ENCODE measurements at places on chromosomes 6 and 20.

DNA sequence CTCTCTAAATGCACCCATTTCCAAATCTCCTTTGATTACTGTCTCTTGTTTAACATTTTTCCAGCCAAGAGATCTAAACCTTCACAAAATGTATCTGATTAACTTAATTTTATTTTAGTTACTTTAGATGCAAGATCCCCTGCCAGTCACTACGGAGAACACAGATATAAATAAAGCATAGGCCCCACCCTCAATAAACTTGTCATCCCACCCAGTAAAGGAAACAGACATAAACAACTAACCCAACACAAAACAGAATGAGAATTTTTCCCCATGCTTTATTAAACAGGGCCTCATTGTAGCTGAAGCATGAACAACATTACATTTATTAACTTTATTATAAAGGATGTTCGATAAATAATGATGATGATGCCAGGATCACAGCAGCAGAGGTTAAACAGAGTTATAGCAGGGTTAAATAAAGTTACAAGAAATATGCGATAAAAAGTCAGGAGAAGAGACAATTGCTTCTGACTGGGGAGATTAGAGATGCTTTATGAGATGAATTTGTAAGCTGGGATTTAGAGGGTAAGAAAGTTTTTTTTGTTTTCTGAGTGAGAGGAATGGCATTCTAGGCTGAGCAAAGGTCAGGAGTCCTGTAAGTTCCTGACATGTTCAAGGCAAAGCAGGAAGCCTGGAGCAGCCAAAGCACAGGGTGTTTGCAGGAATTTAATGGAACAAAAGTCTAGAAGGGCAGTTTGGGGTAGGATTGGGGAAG is 41.1 kb downstream of the TFAP2A start:
- no peak for DNase-seq

- DNase-seq, result no peak
Observed at GRCh38 chr20:39298121-39298520, 336.0 kb downstream of the DHX35 start.

DNA sequence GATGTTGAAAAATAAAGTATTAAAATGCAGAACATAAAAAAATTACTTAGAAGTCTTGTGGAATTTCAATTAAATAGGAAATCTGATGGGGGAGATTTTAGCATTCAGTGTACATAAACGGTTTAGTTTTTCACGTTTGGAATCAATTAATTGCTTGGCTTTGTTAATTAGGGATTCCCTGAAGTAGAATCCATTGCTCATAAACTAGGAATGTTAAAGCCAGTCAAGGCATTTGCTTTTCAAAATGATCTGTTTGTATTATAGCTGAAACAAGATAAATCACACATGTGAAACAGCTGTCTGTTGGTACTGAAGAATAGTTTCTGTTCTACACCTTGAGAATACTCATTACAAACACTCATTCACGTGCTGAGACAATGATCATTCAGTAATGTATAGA is 297.9 kb downstream of the TBC1D7 start:
- no peak for DNase-seq

GRCh38 chr20:35181731-35182130 is 9.9 kb downstream of the PROCR start:
- no peak for DNase-seq

DNA sequence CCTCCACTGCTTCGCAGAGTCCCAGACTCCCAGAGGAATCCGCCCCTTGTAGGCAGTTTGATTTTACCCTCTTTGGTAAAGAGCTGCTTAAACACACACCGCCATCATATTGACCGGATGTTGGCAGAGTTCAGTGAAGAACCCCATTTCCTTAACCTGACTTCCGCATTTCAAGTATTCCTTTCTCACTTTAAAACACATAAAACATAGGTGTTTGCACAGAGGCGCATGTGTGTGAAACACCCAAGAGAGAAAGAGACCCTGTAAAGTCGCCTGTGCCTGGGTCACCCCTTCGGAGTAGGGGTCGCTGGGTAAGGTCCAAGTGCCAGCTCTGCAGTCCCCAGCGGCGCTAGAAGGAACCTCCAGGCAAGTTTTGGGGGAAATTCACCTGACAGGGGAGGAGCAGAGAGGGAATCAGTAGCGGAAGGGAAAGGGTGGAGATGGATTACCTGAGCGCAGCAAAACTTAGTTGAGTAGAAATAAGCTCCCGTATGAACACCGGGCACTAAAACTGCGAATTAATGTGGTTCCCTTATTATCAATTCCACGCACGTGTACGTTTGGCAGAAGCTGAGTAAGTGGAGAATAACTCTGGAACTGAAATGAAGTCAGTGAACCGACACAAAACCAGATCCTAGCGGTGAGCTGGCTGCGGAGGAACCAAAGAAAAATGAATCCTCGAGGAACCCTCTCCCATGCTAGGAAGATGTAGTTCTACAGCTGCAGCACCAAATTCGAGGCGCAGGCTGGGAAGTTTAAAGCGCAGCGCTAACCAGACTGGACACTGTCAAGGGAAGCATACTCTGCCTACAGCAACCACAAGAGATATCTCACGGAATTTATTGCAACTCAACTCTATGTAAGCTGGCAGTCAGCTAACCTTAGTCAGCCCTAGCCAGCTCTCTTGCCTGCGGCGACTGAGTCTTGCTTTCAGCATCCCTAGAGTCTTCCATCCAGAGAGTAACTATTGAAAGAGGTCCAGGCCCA is 3.5 kb upstream of the HTR1B start:
- no peak for DNase-seq

DNA sequence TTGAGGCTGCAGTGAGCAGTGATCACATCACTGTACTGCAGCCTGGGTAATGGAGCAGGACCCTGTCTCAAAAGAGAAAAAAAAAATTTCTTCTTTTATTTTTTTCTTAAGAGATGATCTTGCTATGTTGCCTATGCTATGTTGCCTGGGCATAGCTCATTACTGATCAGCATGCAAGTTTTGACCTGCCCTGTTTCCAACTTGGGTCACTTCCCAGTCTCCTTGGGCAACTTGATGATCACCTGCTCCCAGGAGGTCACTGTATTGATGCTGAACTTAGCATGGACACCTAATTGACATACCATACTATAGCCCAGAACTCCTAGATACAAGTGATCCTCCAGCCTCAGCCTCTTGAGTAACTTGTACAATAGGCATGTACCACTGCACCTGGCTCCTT is 30.7 kb upstream of the NANP start:
- DNase-seq, result no peak

GRCh38 chr20:25389401-25389857 is 1.2 kb downstream of the ABHD12 start:
- no peak for DNase-seq

DNA sequence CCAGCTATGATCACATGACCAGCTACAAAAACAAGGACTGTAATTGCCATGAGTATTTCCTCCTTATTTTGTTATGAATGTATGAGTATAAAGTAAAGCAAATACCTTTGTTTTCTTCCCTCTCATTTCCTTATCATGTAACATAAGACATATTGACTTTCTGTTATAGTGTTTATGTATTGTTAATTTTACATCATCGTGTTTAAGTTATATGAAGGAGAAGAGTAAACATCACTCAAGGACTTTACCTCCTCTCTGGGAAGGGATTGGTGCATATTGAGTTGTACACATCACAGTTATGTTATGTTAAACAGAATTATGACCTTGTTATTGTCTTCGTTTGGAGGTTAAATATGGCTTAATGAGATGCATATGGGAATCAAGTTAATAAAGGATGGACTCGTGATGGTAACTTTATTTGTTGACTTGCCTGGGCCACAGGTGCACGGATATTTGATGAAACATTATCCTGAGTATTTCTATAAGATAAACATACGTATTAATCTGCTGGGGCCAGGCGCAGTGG is 57.3 kb upstream of the CNKSR3 start:
- no peak for DNase-seq

- DNase-seq, result no peak
Observed at GRCh38 chr6:31775184-31775583, 1.9 kb downstream of the VWA7 start.

DNA sequence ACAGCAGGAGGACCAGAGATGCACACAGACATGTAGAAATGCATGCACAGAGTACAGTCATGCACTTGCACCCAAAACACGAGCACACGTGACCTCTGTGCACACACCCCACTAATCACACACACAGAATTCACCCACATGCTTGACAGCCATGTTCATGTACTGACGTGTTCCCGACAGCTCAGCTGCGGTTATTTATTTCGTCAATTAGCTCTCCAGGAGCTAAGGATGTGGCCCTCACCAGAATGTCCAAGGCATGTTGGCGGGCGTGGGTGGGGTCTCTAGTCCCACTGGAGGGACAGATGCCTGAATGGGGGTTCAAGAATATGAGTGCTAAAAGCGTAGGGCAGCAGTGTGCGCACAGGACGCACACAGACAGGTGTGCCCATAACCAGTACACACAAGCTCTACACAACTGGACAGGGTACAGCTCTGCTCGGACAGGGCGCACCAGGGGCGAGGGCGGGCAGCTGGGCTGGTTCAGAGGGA is 571 bp upstream of the PRPF6 start:
- DNase-seq, result no peak

- DNase-seq, result no peak
Observed at GRCh38 chr6:127592964-127593363, 16.0 kb downstream of the C6orf58 start.

DNA sequence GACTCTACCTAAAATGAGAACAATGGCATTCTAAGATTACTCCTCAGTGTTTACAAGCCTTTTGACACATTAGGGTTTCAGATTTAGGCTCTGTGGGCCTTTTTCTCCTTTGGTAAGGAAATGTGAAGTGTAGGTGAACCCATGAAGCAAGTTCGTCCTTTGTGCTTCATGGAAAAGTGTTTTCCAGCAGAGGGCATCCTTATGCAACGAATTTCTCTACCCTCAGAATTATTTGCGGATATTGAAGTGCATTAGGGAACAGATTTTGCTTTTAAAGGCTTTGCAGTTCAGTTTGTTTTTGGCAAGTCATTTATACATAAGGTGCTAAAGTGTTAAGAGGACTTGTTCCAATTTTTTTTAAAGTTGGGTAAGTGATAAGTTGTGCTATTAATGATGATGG is 55.7 kb upstream of the FERMT1 start:
- no peak for DNase-seq

- no peak for DNase-seq
Observed at GRCh38 chr20:57892471-57892870, 182.7 kb upstream of the PMEPA1 start.

- no peak for DNase-seq
Observed at GRCh38 chr20:22285555-22285954, 298.8 kb downstream of the FOXA2 start.

DNA sequence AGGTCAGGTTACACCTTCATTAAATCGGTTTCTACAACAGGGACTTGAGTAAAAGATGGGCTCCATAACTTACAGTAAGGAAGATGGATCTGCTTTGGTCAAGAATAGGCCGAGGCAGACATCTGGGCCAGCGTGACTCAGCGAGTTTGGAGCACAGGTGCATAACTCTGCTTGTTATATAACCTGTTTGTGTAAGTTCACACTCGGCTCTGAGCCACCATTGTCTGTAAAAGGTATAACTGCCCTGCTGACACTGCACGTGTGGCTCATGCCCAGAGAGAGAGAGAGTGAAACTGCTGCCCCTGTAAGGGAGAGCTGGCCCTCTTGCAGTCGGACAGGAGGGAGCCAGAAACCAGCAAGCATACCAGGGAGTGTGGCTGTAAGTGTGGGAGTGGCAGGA is 737.9 kb upstream of the SLC35B3 start:
- DNase-seq, result no peak

DNA sequence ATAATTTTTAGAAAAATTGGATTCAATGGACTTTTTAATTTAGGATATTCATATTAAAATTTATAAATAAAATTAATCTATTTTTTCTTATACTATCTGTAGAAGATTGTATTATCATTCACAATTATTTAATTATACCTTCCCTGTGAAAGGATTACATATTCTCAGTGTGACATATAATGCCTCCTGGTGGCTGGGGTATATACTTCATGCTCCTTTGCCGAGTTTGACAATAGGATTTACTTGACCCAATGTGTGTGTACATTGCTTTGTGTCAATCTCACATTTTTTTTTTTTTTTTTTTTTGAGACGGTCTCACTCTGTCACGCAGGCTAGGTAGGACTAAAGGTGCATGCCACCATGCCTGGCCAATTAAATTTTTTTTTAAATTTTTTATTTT is 230.0 kb upstream of the CHD6 start:
- no peak for DNase-seq

GRCh38 chr6:5904532-5904931 is 102.2 kb downstream of the NRN1 start:
- DNase-seq, result no peak

DNA sequence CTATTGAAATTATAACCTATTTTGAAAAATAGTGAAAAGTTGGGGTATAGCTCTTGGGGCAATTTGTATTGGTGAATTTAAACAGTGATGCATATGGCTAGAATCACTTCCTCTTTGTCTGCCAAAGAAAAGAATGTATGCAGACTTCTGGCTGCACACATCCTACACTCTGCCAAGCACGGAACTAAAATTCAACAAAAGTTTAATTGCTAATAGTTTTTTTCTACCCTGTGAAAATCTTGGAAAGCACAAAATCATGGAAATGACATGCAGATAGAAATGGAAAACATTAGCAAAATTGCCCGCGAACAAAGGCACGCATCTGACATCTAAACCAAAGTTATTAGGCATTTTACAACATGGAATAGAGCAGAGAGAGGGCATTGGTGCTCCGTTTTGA is 106.4 kb upstream of the PDE10A start:
- DNase-seq, result no peak

All from activated CD4-positive, alpha-beta T cell treated with anti-CD3 and anti-CD28 coated beads, Interleukin-2, amount 50 U/mL, for 4 hours (primary cell).